ENCODE measurements at places on chromosomes 13 and 19. TPM values are rescaled to one million over a fixed set of nuclear protein-coding genes. Genes with fewer than 3 reads are reported as not detected.

GRCh38 chr19:27647423-27647822, 1565.5 kb downstream of the UQCRFS1 start:
- DNase-seq = no peak
- no peaks in the 10 kb centered on the region for H3K27me3 ChIP-seq
- H3K4me1 ChIP-seq = no peaks in the 10 kb centered on the region

DNA sequence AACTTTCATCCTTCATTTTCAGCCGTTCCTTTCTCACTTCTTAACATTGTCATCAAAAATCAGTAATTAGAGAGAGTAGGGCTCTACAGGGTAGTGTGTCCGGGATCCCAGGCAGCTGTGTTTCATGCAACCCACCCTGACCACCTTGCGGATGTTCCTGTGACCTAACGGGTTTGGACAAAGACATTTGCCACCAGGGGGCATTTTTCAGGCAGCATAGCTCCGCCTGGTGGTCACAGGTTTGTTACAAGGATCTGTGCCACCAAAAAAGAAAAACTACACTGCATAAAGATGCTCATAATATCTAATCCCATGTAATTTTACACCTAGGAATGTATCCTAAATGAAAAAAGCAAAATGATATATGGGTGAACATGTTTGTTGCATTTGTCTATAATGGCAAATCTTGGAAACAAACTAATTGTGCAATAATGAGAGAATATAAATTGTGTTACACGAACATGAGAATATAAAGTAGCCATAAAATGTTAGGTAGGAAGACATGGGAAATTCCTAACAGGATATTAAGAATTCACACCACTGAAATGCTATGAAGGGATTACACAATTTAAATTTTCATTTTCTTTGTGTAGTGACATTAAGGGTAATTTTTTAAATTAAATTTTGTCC, 123.0 kb downstream of the SLC7A1 start:
- H3K36me3 ChIP-seq = no peaks in the 10 kb centered on the region
- H3K4me1 ChIP-seq = no peaks in the 10 kb centered on the region

DNA sequence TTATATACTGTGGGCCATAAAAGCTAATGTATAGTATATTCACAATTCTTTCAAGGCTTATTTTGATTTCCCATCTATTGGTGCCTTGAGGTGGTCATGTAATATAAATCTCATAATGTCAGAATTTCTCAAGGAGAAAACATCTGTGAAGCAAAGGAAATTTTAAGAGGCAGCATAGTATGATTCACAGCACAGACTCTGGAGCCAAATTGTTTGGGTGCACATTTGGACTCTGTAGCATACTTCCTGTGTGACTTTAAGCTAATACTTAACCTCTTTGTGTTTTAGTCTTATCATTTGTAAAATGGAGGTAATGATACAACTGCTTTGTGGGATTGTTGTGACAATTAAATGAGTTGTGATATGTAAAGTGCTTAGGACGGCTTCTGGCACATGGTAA, 67.6 kb downstream of the PIBF1 start:
- H3K27me3 ChIP-seq = no peaks in the 10 kb centered on the region
- H3K27ac ChIP-seq = no peak overlapping the region
- H3K4me1 ChIP-seq = no peaks in the 10 kb centered on the region
- no peak overlapping the region for H3K4me3 ChIP-seq
- DNase-seq = no peak

- no peaks in the 10 kb centered on the region for H3K4me1 ChIP-seq
- H3K27ac ChIP-seq = no peak overlapping the region
- no peak overlapping the region for H3K4me3 ChIP-seq
- no peaks in the 10 kb centered on the region for H3K27me3 ChIP-seq
Observed at GRCh38 chr19:33391631-33392249, 18.2 kb downstream of the CEBPG start.

DNA sequence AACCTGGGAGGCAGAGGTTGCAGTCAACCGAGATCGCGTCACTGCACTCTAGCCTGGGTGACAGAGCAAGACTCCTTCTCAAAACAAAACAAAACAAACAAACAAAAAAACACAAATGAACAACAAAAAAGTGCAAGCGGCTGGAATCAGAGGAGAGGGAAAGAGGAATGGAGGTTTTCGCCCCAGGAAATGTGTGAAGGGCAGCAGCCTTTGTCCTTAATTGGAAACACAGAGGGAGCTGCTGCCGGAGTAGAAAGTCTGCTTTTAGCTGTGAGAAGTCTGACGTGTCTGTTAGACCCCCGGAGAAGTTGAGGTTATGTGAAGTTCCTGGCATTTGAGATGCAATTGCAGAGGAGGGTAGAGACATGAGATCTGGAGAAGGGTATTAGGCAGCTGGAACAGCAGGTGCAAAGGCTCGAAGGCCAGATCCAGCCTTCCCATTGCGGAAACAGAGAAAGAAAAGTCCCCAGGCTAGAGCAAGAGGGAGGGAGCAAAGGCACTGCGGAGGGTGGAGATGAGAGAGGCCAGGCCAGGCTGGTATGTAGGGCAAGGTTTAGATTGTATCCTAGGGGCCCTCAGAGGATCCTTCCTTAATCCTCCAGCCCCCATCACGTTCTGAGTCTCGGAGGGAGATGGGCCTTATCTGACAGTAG, 473 bp downstream of the TMIGD2 start:
- no peak overlapping the region for H3K4me3 ChIP-seq
- H3K4me1 ChIP-seq = peaks cover 18% of the 10 kb centered on the region
- no peaks in the 10 kb centered on the region for H3K36me3 ChIP-seq
- H3K27me3 ChIP-seq = no peaks in the 10 kb centered on the region

DNA sequence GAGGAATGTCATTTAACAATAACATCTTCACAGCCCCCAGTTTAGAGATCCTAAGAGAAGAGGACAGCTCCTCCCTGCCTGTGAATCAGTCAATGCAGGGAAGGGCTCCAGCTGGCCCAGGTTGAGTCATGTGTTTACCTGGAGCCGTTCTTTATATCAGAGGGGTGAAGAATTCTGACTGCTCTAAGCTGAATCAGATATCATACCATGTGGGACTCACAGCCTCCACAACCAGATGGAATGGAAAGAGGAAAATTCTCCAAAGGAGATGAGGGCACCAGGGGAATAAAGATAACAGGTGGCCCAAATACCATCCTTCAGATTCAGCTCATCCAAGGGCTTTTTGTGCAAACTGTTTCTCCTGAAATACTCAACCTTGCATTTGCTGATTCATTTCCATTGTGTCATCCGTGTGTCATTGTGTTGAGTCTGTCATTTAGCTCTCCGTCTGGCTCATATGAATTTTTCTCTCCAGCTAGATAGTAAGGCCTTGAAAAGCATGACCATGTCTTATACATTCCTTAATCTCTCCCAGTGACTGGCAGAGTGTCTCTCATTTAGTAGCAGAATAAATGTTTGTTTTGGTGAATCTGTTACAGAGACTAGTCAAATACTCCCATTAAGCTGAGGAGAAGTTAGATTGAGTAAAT, 217.9 kb downstream of the RFC3 start:
- H3K27ac ChIP-seq = no peak overlapping the region
- no peaks in the 10 kb centered on the region for H3K27me3 ChIP-seq
- H3K4me1 ChIP-seq = no peaks in the 10 kb centered on the region
- H3K36me3 ChIP-seq = no peaks in the 10 kb centered on the region

- H3K27me3 ChIP-seq = no peaks in the 10 kb centered on the region
- no peaks in the 10 kb centered on the region for H3K36me3 ChIP-seq
- H3K4me1 ChIP-seq = peaks cover 45% of the 10 kb centered on the region
- H3K4me3 ChIP-seq = peak overlapping the region; percentile 70
Observed at GRCh38 chr19:4067396-4068046, 822 bp upstream of the ZBTB7A start.

GRCh38 chr19:32614916-32615315, 33.9 kb downstream of the PDCD5 start:
- H3K27ac ChIP-seq = no peak overlapping the region
- peaks cover 55% of the 10 kb centered on the region for H3K36me3 ChIP-seq
- no peaks in the 10 kb centered on the region for H3K27me3 ChIP-seq
- no peak overlapping the region for H3K4me3 ChIP-seq

DNA sequence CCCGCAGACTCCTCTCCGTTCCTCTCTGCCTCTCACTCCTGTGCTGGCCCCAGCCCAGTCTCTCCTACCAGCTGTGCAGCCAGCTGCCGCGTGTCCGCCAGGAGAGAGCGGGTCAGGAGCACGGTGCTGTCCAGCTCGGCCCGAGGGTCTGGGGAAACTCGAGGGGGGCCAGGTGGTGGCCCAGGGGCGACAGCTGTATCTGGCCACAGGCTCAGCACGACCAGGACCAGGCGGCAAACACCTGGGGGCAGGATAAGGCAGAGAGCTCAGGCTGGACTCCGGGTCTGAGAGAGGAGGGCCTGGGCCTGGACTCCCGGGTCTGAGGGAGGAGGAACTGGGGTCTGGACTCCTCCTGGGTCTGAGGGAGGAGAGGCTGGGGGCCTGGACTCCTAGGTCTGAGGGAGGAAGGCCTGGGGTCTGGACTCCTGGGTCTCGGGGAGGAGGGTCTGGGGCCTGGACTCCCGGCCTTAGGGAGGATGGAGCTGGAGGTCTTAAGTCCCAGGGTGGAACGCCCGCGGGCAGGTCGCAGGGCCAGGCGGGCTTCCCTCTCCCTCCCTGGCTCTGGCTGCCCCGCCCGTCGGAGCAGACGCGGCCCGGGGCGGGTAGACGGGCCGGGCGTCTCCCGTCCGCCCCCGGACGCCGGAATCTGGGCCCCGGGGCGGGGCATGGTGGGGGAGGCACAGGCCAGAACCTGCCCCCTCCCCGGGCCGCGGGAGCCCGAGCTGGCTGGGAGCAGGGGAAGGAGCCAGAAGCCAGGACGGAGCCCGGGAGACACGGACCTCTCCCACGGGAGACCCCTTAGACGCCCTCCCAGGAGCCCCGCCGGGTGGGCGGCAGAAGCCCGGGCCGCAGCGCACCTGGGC, 1.3 kb downstream of the IL11 start:
- H3K27ac ChIP-seq = no peak overlapping the region
- peaks cover 23% of the 10 kb centered on the region for H3K27me3 ChIP-seq
- peaks cover 7% of the 10 kb centered on the region for H3K4me1 ChIP-seq

- no peak for DNase-seq
- no peaks in the 10 kb centered on the region for H3K4me1 ChIP-seq
- no peak overlapping the region for H3K27ac ChIP-seq
- H3K4me3 ChIP-seq = no peak overlapping the region
- H3K36me3 ChIP-seq = no peaks in the 10 kb centered on the region
- no peaks in the 10 kb centered on the region for H3K27me3 ChIP-seq
Observed at GRCh38 chr19:44544031-44544430, 14.6 kb upstream of the CEACAM20 start.

DNA sequence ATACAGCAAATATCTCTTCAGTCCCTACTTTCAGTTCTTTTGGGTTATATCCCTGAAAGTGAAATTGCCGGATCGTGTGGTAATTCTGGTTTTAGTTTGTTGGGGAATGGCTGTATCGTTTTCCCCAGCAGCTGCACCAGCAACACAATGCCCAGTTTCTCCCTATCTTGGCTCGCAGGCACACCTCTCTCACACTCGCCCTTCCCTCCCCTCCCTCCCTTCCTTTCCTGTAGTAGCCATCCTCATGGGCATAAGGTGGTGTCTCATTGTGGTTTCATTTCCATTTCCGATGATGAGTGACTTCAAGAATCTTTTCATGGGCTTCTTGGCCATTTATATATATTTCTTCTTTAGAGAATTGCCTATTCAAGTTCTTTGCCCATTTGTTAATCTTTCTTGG, 8.6 kb upstream of the GPR18 start:
- no peaks in the 10 kb centered on the region for H3K36me3 ChIP-seq
- no peak for DNase-seq
- no peak overlapping the region for H3K4me3 ChIP-seq
- H3K27me3 ChIP-seq = no peaks in the 10 kb centered on the region
- H3K27ac ChIP-seq = no peak overlapping the region
- peaks cover 53% of the 10 kb centered on the region for H3K4me1 ChIP-seq

GRCh38 chr19:13138916-13139198, 11.3 kb downstream of the STX10 start:
- DNase-seq = no peak
- no peak overlapping the region for H3K27ac ChIP-seq
- no peaks in the 10 kb centered on the region for H3K4me1 ChIP-seq
- no peaks in the 10 kb centered on the region for H3K27me3 ChIP-seq
- peaks cover 16% of the 10 kb centered on the region for H3K36me3 ChIP-seq

DNA sequence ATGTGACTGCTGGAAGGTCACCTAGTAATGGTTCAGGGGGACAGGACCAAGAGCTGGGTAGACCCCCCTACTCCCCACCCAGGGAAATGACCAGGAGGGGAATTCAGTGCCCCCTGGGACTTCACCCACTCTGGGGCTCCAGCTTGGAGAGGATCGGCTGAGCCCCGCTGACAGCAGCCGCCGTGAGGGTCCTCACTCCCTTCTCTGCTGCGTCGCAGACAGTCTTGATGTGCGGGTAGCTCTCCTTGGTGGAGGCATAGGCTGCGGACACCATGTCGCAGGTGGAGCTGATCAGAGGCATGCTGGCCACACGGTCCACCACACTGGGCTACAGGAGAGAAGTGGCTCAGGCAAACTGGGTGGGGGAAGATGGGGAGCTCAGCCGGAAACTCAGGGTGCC, 7.8 kb downstream of the PLIN3 start:
- no peaks in the 10 kb centered on the region for H3K27me3 ChIP-seq
- no peak overlapping the region for H3K27ac ChIP-seq
- DNase-seq = no peak
- no peak overlapping the region for H3K4me3 ChIP-seq
- no peaks in the 10 kb centered on the region for H3K4me1 ChIP-seq

- DNase-seq = no peak
- H3K27me3 ChIP-seq = no peaks in the 10 kb centered on the region
- H3K4me1 ChIP-seq = no peaks in the 10 kb centered on the region
- H3K36me3 ChIP-seq = peaks cover 24% of the 10 kb centered on the region
Observed at GRCh38 chr19:40232479-40232878, 6.0 kb upstream of the CCNP start.

GRCh38 chr19:28577666-28578065, 635.3 kb downstream of the UQCRFS1 start:
- H3K4me3 ChIP-seq = no peak overlapping the region
- no peak for DNase-seq
- no peaks in the 10 kb centered on the region for H3K36me3 ChIP-seq

- no peak overlapping the region for H3K27ac ChIP-seq
- H3K4me1 ChIP-seq = peaks cover 50% of the 10 kb centered on the region
- peaks cover 11% of the 10 kb centered on the region for H3K36me3 ChIP-seq
- H3K4me3 ChIP-seq = no peak overlapping the region
Observed at GRCh38 chr19:53871454-53871853, 3.8 kb downstream of the MYADM start.

- H3K4me3 ChIP-seq = no peak overlapping the region
- no peaks in the 10 kb centered on the region for H3K36me3 ChIP-seq
- H3K27ac ChIP-seq = no peak overlapping the region
- H3K4me1 ChIP-seq = no peaks in the 10 kb centered on the region
Observed at GRCh38 chr13:34114581-34114980, 296.6 kb downstream of the RFC3 start.

DNA sequence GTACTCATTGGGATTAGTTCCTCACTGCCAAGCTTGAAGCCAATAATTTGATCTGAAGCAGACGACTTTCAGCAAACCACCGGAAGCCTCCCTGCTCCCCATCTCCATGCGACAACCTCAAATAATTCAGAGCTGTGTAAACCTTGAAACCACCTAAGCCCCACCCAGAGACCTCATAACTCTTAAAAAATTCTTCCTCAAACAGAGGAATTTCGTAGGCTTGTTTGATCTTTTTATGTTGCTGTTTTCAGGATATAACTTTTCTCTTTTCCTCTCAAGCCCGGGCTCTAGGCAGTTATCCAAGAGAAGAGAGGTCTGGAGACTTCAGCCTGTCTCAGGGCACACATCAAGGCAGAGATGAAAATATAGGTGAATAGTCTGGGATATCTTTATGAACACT, 311.6 kb downstream of the KCNRG start:
- no peaks in the 10 kb centered on the region for H3K4me1 ChIP-seq
- DNase-seq = no peak
- H3K36me3 ChIP-seq = no peaks in the 10 kb centered on the region

Gene CEBPA
- 2.3 TPM for total RNA-seq

Gene DPP9
- total RNA-seq = 86.9 TPM

Gene PDE4A
- total RNA-seq = 2.5 TPM

Gene ZSCAN22
- 5.3 TPM for total RNA-seq

Gene RFX2
- 5.6 TPM for total RNA-seq

Gene SYNGR4
- not detected for total RNA-seq

Gene ARHGAP33
- total RNA-seq = 15.8 TPM
